ENCODE measurements at places on chromosomes 3 and 15.

DNA sequence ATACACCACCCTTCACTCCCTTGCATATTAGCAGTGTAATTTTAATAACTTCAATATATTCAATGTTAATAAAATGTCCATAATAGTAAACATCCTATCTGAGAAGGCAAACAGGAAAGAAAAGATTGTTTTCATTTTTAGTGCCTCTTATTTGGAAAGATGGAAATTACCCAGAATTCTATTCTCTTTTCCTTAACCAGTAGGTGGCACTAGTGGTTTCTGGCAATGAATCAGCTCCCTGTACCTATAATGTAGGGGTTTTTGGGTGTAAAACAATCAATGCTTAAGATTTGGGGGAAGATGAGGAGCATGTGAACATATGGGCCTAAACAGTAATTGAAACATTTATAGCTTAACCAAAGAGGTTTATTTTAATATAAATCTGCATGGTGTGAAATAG is 5.7 kb upstream of the SEMA6D start:
- no peak for DNase-seq

GRCh38 chr3:145776782-145777408 is 384.1 kb downstream of the PLOD2 start:
- DNase-seq, result peak; percentile 10

DNA sequence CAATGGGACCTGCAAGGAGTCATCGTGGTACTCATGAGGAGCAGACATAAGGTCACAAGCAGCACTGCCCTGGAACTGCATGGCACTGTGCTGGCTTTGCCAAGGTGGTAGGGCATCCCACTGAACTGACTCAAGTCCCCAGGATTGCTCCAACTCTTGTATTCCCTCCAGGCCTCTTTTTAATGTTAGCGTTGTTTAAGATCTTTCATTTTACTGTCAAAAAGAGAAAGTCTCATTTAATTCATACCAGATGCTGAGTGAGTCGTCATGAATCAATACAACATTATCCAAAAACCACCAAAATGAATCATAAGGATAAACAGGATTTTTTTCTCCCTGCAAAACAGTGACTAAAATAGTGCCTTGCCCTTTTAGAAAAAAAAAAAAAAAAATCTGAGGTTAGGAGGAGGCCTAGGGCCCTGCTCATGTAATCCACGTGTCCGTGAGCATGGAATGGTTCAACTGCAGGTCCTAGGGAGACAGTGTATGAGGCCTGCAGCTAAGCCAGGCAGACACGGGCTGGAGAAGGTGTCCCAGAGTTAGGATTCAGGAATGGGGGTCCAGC is 36.7 kb upstream of the BLM start:
- peak; percentile 79 for DNase-seq

DNA sequence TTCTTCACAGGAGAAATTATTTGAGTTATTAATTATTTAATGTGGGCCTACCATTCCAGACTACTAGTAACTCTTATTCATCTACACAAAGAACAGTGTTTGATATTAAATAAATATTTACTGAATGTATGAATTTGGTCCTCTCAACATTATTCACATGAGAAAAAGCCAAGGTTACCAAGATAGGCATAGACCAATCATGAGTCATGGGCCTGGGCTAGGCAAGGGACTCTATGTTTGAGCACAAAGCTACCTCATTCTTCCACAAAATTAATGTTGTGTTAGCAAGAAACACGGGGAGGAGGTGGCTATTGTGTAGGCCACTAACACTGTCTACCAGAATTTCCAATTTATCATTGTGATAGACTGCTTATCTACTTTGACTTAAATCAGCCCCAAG is 115.7 kb downstream of the SERPINI1 start:
- no peak for DNase-seq

DNA sequence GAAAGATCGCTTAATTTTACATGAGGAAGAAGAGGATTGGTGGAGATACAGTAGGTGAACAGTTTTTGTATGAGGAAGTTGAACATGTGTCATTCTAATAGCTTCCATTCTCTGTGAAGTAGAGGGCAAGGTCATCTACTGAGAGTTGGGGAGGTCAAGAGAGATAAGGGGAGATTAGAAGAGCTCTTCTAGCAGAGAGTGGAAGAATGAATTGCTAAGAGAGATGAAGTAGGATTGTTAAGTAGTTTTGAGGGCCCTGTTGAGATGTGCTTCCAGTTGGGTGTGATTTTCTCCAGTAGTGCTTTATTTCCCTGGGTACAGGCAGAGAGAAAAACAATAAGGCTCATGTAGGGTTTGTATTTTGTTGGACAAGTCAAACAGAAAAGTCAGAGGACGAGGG is 5.2 kb downstream of the OPA1 start:
- DNase-seq, result no peak

DNA sequence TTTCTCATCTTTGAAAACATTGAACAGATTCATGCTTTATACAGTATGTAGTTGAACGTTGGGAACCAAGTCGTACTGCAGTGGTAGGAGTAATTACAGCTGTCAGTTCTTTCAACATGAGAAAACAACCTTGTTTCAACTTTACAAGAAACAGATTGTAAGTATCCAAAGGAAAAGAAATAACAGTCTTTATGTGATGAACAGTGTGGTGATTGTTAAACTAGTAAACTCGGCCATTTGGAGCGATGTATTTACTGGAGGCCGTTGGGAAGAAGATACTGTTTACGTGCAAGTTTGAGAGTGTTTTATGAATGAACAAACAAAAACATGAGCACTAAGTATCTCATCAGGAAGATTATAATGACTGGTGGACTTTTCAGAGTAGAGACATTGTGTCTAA is 48.4 kb downstream of the EPHA3 start:
- DNase-seq, result no peak

DNA sequence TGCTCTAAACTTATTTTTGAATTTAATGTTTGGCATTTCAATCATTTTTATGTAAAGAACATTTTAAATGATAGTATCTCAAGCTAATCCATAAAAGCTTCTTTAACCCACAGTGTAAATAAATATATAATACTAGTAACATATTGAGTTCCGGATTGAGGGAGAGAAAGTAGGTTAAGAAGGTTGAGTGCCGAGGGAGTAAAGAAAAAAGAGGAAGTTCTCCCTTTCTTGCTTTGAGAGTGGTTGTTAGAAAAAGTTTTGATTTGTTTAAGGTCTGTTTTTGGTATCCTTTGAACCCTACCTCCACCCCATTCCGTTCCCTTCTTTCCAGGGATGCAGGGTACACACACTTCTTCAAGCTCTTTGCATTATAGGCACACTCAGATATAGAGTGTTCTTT is 130.8 kb downstream of the VPS8 start:
- DNase-seq, result no peak

- no peak for DNase-seq
Measured at GRCh38 chr15:91227117-91227516, 127.1 kb downstream of the SV2B start.

GRCh38 chr3:179716811-179717210 is 64.0 kb downstream of the USP13 start:
- DNase-seq, result peak; percentile 74

GRCh38 chr15:63246691-63247469 is 30.5 kb upstream of the APH1B start:
- no peak for DNase-seq

GRCh38 chr3:20056725-20057611 is 16.7 kb downstream of the KAT2B start:
- peak; percentile 32 for DNase-seq

DNA sequence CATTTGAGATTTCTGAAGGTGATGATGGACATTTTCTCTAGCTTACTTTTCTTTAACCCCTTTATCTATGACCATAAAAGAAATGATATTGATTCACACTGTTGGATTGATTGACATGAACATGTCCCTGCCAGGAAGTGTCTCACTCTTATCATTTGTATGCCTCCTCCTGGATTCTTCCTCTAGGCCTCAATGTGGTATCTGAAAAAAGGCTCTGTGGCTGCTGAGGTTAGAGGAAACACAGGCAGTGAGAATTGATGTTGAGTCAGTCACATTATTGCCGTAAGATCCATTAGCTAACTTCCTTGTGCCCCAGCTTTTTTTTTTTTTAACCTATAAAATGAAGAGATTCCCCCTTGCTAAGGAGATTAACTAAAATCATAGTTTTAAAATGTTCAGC is 8.0 kb upstream of the THRB start:
- DNase-seq, result no peak

GRCh38 chr3:110754212-110754916 is 317.3 kb upstream of the NECTIN3 start:
- DNase-seq, result no peak

- DNase-seq, result no peak
Measured at GRCh38 chr15:29021857-29022256, 136.1 kb downstream of the APBA2 start.

DNA sequence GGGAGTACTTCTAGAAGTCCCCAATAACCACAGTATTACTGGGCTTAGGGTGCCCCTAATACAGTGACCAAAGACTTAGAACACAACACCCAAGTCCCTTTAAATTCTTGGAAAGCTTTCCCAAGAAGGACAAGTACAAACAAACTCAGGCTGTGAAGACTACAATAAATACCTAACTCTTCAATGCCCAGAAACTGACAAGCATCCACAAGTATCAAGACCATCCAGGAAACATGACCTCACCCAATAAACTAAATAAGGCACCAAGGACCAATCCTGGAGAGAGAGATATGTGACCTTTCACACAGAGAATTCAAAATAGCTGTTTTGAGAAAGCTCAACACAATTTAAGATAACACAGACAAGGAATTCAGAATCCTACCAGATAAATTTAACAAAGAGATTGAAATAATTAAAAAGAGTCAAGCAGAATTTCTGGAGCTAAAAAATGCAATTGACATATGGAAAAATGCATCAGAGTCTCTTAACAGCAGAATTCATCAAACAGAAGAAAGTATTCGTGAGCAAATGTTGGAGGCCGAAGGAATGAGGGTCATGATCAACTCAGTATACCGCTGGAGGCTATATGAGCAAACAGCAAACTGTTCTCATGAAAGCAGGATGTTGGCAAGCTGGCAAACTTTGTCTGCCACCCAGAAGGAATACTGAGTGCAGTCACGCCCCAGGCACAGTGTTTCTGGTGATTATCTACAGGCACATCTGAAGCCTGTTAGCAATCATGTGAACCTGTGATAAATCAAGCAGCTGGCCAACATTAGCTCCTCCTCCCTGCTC is 87.0 kb upstream of the NECTIN3 start:
- no peak for DNase-seq

Measured in AG08396 (cell line).